ENCODE measurements at places on chromosomes 1 and 21.

DNA sequence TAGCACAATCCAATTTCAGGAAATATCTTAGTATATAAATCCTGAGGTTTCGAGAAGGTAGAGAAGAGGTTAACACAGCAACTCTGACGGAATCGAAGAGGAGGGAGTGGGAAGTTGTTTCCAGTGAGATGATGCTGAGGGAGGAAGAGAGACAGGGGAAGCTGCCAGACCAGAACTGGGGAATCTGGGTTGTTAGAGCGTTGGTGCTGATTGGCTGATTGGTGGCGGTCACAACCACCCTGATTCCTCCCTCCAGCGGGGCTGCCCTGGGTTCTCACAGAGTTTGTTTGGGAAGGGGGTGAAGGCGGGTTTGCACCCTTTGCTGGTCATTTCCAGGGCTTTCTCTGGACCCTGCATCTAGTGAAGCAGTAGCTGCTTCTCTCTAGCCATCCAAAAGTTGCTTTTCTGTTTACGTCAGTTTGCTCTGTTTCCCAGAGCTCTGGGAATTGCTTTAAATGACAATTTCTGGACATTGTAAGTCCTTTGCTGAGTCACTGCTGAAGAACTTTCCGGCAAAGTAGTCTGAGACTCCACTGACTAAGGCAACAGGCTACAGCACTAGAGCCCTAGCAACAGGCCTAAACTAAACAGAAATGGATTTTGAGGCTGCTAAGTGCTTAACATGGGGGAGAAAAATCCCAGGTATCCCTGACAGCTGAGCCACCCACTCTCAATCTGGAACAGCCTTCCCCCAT is 90.1 kb downstream of the TENT5C start:
- DNase-seq, result no peak

- DNase-seq, result no peak
These were observed 114.8 kb downstream of the BEND5 start for GRCh38 chr1:48661726-48662463.

DNA sequence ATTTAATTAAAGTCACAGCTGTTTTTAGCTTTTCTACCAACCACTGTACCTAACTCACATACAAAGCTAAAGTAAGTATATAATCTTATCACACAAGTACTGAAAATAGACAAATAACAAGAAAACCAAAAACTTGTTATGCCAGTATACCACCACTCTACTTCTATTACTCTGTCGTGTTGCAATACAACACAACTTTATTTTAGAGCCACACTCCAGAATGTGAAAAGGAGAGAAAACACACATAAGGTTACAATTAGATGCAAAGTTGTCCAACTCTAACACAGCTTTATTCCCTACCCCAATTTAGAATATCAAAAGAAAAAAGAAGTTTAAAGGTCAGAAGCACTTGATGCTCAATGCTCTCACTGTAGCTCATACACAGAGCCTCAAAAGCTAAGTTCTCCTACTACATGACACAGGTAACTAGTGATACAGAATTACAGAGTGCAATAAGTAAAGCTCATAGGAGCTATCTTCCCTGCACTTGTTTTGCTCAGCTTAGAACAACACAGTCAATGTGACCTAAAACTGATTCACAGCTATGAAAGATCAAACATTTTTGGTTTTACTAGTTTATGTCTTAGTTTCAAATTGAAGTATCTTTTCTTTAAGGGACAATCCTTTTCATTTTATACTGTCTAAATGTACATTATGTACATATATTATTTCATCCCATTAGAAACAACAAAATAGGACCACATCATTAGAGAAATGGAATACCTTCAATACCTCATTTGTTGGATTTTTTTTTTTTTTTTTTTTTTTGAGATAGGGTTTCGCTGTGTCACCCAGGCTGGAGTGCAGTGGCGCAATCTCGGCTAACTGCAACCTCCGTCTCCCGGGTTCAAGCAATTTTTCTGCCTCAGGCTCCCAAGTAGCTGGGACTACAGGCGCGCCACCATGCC is 29.2 kb downstream of the EYA3 start:
- DNase-seq, result no peak

DNA sequence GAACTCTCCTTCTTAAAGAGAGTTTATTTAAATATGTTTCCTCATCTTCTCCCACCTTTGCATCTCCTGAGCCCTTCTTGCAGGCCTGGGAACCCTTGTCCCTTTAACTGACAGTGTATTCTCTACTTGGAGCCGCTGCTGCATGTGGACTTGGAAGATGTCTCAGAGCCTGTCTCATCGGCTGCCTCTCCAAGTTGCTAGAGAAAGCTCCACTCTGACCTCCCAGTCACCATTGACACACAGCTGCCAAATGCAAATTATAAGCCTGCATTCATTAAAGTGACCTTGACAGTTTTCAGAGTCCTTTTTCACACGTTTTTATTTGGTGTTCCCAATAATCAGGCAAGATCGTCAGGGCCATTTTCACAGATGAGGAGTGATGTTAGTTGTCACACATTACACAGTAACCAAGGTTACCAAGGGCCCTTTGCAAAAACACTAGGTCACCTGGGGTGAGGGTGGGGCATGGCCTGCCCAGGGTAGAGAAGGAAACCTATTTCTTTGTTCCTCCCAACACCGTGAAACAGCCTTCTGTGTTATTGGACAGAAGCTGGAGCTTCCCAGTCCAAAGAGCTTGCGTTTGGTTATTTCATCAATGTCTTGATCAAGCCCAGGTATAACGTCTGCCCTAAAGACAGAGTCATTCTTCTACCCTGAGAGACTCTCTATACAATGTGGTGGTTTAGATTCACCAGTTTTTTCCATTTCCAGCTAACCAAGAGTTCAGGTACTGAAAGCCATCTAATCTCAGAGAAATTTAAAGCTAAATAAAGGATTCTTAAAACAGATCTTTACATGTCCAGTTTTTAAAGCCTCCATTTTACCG is 164.1 kb downstream of the GALNT2 start:
- no peak for DNase-seq

GRCh38 chr1:31587720-31588423 is 11.6 kb downstream of the TINAGL1 start:
- DNase-seq, result peak; percentile 73

- peak; percentile 14 for DNase-seq
These were observed 48.6 kb downstream of the MDM4 start for GRCh38 chr1:204564835-204565234.

DNA sequence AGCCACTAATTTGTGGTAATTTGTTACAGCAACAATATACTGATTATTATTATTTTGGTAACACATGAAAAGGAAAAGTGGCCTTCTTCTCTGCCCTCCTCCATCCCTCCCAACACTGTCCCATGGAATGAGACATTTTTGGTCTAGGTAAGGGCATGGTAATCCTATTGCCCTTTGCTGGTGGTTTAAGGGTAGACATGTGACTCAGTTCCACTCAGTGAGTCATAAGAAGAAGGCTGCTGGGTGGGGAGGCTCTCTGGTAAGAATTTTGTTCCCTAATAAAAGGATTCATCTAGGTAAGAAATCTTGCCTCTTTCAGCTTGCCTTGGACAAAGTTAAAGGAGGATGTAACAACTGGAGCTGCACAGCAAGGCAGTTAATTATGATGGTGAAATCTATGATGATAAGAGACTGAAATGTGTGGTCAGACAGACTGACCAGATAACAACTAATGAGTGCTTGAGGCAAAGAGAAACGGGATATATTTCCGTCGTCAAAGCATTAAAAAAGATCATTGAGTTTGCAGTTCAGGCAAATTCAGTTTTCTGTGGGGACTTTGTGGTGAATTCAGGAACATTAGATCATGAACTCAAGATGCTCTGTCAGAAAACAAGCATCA is 232.0 kb upstream of the KCNK2 start:
- DNase-seq, result no peak
